Mesendoderm (in vitro differentiated cells): ENCODE measurements at places on chromosomes 6 and 20.

DNA sequence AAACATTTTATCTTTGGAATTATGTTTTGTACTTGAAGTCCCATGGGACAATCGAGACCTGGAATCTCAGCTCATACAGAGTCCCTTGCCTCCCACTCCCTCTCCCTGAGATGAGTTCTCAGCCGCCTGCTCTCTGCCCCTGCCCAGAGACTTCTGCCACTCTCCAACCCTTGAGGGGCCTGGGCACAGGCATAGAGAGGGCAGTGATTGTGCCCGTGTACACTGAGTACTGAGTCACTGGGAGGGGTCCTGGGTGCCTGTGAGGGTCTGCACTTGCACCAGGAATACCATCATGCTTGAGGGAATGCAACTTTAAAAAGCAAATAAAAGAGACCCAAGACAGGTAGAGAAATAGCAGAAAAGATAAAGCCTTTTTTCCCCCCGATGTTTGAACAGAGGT, 453.8 kb upstream of the HS3ST5 start:
- no peaks in the 10 kb centered on the region for H3K36me3 ChIP-seq
- DNase-seq: no peak
- no peak overlapping the region for H3K27ac ChIP-seq
- H3K4me1 ChIP-seq: no peaks in the 10 kb centered on the region
- no peaks in the 10 kb centered on the region for H3K27me3 ChIP-seq

- no peak overlapping the region for H3K27ac ChIP-seq
- peak; percentile 84 for DNase-seq
These were observed 92.1 kb upstream of the SPTLC3 start for GRCh38 chr20:12916699-12917098.

DNA sequence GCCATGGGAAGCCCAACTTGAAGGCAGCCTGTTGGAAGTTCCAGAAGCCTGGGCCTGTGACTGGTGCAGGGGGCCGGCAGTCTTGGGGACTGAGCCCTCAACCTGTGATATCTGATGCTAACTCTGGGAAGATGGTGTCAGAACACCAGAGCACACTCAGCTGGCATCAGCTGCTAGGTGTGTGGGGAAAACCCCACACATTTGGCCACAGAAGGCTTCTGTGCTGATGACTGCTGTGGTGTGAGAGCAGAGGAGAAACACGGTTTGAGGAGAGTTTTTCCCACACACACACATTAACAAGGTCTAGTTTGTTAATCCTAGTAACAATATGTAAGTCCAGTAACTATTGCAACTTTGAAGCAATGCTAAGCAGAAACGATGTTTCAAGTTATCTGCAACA, 78.0 kb downstream of the PSMB1 start:
- H3K36me3 ChIP-seq: no peaks in the 10 kb centered on the region
- H3K4me1 ChIP-seq: no peaks in the 10 kb centered on the region
- no peaks in the 10 kb centered on the region for H3K27me3 ChIP-seq

- no peak overlapping the region for H3K4me3 ChIP-seq
- no peaks in the 10 kb centered on the region for H3K36me3 ChIP-seq
- DNase-seq: no peak
- no peaks in the 10 kb centered on the region for H3K27me3 ChIP-seq
- no peaks in the 10 kb centered on the region for H3K4me1 ChIP-seq
These were observed 303.4 kb downstream of the THBS2 start for GRCh38 chr6:168949981-168950857.

DNA sequence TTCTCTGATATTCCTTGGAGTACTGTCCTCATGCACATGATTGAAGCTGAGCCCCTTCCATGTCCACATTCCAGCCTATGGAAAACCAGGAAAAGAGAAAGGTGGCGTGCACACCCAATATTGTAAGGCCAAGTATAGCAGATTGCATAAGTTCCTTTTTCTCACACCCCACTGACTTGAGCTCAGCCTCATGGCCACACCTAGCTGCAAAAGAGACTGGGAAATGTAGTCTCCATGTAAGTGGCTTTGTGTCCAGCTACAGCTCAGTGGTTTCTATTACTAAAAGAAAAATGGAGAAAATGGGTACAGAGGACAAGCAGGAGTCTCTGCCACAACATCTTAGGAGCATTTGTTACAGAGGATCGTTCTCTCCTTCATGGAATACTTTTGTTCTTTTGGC, 10.8 kb upstream of the UST start:
- no peaks in the 10 kb centered on the region for H3K27me3 ChIP-seq
- H3K4me1 ChIP-seq: no peaks in the 10 kb centered on the region
- no peak overlapping the region for H3K27ac ChIP-seq

DNA sequence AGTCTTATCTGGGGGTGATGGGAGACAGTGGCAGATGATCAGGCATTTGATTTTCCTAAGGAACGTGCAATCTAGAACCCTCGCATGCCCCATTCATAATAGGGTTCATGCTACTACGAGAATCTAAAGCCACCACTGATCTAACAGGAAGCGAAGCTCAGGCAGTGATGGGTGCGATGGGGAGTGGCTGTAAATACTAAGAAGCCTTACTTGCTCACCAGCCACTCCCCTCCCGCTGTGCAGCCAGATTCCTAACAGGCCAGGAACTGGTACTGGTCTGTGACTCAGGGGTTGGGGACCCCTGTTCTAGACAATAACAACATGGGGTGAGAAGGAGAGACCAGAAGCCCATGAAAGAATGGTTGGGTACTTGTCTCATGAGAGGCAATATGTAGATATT, 4.5 kb downstream of the TREML4 start:
- no peaks in the 10 kb centered on the region for H3K4me1 ChIP-seq
- no peaks in the 10 kb centered on the region for H3K36me3 ChIP-seq
- H3K27ac ChIP-seq: no peak overlapping the region
- H3K4me3 ChIP-seq: no peak overlapping the region
- peak; percentile 76 for DNase-seq
- no peaks in the 10 kb centered on the region for H3K27me3 ChIP-seq

DNA sequence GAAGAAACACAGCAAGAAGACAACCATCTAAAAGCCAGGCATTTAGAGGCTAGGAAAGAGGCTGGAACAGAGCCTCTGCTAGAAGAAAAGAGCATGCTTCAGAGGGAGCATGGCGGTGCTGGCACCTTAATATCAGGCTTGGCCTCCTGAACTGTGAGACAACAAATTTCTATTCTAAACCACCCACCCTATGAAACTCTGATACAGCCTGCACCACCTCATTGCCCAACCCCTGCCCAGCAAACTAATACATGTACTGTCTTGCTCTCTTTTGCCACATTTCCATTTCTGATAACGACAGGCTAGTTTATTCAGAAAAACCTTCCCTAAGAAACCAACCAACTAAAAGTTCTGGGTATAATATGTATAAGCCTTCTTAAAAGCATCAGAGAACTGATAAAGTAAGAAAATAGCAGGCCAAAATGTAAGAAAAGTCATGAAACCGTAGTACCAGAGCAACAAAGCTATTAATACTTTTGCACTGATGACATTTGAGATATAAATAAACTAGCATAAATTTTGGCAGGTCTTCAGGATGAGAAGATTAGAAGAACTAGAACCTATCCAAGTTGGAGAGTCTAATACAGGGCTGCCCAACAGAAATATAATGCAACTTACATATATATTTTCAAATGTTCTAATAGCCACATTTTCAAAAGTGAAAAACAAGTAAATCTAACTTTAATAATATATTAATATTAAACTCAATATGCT, 184.7 kb upstream of the HSF2 start:
- no peak overlapping the region for H3K4me3 ChIP-seq
- no peaks in the 10 kb centered on the region for H3K36me3 ChIP-seq
- H3K4me1 ChIP-seq: no peaks in the 10 kb centered on the region
- no peaks in the 10 kb centered on the region for H3K27me3 ChIP-seq
- DNase-seq: no peak

DNA sequence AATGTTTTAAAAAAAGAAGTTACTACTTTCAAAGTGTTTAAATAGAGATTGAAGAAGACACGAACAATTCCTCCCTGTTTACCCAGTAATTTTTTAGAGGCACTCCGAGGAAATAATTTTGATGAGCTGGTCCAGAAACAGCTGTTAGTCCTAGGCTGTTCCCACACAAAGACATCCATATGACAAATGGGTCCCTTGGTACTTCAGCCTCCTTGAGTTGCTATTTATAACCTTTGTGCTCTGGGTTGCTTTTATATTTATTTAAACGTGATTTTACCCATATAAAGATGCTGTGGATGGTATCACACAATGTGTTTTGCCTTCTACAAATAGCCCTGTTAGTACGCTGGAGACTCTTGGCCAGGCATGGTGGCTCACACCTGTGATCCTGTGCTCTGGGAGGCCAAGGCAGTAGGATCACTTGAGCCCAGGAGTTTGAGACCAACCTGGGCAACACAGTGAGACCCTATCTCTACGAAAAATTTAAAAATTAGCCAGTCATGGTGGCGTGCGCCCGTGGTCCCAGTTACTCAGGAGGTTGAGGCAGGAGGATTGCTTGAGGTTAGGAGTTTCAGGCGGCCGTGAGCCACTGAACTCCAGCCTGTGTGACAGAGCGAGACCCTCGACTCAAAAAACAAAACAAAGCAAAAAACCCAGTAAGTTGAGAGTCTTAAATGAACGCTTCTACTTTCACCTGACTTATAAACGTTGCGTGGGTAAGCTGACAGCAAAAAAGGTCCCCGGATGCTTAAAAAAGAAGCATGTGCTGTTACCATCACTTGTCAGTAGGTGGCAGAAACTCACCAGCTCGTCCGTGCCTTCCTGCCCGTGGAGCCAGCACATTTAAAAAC, 56.9 kb upstream of the ARMH2 start:
- no peak overlapping the region for H3K4me3 ChIP-seq
- H3K27ac ChIP-seq: no peak overlapping the region
- H3K36me3 ChIP-seq: no peaks in the 10 kb centered on the region
- H3K4me1 ChIP-seq: no peaks in the 10 kb centered on the region
- peak; percentile 71 for DNase-seq
- no peaks in the 10 kb centered on the region for H3K27me3 ChIP-seq

GRCh38 chr6:83442752-83443151, 11.9 kb upstream of the ME1 start:
- no peak overlapping the region for H3K4me3 ChIP-seq
- no peaks in the 10 kb centered on the region for H3K4me1 ChIP-seq
- no peak overlapping the region for H3K27ac ChIP-seq
- H3K36me3 ChIP-seq: no peaks in the 10 kb centered on the region
- DNase-seq: no peak

DNA sequence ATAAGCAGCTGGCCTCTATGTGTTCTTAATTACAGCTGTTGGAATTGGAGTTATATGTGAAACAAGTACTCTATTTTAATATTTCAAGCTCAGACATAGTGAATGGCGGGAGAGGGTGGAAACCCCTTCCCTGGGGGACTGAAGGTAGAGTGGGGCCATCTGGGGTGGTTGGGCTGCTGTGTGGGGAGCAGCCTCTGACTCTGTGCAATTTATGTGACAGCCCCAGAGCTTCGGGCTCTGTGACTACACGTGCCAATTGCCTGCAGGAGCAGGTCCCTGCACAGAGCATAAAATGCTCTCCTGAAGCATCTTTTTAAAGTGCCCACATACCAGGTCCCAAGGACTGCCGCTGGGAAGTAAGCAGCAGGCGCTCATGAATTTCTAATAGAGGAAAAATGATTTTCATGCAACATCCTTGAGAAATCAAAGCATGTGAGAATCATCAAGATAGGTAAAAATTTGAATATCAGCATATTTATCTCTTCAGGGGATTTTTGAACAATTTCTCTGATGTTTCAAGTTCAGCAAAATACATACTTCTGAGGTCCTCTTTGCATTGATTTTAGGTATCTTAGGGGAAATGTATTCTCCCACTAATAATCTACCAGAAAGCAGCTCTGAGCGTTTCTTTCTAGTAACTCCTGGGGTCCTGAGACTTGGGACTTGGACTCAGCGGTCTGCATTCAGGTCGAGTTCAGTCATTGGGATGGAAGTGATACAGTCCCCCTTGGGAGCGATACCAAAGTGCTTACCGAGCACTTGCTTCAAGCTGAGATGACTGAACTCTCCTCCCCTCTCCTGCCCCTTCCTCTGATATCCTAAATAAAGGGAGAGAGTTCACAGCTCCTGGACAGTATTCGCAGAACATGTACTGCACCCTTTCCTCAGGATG, 40.0 kb downstream of the ALDH8A1 start:
- no peaks in the 10 kb centered on the region for H3K27me3 ChIP-seq
- no peak for DNase-seq
- no peak overlapping the region for H3K4me3 ChIP-seq
- H3K27ac ChIP-seq: no peak overlapping the region

GRCh38 chr6:5854899-5855298, 151.8 kb downstream of the NRN1 start:
- H3K4me3 ChIP-seq: no peak overlapping the region
- DNase-seq: peak; percentile 14
- H3K27me3 ChIP-seq: peaks cover 2% of the 10 kb centered on the region
- H3K36me3 ChIP-seq: no peaks in the 10 kb centered on the region

GRCh38 chr6:161091972-161092701, 100.6 kb downstream of the MAP3K4 start:
- no peak overlapping the region for H3K4me3 ChIP-seq
- peaks cover 4% of the 10 kb centered on the region for H3K36me3 ChIP-seq
- no peaks in the 10 kb centered on the region for H3K27me3 ChIP-seq

- H3K4me1 ChIP-seq: no peaks in the 10 kb centered on the region
- H3K27ac ChIP-seq: no peak overlapping the region
These were observed 421.1 kb downstream of the BCKDHB start for GRCh38 chr6:80527552-80528052.

- H3K27ac ChIP-seq: no peak overlapping the region
- H3K27me3 ChIP-seq: no peaks in the 10 kb centered on the region
- no peaks in the 10 kb centered on the region for H3K36me3 ChIP-seq
- DNase-seq: no peak
- H3K4me3 ChIP-seq: no peak overlapping the region
These were observed 87.1 kb downstream of the TRMT6 start for GRCh38 chr20:5863040-5863833.

DNA sequence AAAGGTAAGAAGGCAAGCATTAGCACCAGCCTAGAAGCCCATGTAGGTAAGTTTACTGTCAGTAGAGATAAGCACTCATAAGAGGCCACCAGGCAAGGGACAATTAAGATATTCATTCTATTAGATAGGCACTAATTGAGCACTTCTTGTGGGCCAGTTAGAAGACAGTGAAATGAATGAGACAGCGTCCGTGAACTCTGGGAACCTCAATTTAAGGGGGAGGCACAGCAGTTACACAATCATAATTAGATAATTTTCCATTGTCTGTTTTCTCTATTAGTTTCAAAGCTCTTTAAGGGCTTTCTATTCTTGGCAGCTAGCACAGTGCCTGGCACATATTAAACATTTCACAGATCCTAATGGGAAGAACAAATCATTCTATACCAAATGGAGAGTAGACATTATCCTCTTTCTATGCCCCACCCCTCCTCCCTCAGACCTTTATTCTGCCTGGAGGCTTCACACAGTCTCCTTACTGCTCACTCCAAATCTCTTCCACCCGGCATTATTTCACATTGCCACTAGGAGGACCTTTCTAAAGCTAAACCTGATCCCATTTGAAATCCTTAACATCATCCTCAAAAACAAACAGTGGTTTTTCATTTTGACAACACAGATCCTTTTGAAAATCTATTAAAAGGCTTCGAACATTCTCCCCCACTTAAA, 529.6 kb downstream of the ADGRB3 start:
- no peaks in the 10 kb centered on the region for H3K27me3 ChIP-seq
- no peaks in the 10 kb centered on the region for H3K36me3 ChIP-seq
- no peak overlapping the region for H3K27ac ChIP-seq
- no peak overlapping the region for H3K4me3 ChIP-seq
- peaks cover 2% of the 10 kb centered on the region for H3K4me1 ChIP-seq
